RCC 7860 (cell line): ENCODE measurements at places on chromosomes 16 and 17.
A peak's percentile ranks its signal among the peaks of the same experiment; 100 is the strongest.

DNA sequence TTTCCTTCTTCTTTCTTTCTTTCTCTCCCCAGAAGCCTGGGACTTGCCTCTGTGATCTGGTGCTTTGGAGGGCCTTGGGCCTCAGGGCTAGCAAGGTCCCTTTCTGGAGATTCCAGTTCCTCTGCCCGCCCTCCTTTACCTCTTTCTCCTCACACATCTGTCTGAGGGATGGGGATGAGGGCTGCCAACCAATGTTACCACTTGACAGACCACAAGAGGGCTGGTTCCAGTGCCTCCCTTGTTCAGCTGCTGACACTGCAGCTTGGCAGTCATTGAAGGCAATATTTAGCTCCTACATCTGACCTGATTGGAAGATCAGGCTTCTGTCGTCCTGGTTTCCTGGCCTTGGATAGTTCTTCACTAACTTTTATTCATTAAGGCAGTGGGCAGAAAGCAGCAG lies 3.6 kb upstream of the ZNF652 start:
- DNase-seq: peak; percentile 14

DNA sequence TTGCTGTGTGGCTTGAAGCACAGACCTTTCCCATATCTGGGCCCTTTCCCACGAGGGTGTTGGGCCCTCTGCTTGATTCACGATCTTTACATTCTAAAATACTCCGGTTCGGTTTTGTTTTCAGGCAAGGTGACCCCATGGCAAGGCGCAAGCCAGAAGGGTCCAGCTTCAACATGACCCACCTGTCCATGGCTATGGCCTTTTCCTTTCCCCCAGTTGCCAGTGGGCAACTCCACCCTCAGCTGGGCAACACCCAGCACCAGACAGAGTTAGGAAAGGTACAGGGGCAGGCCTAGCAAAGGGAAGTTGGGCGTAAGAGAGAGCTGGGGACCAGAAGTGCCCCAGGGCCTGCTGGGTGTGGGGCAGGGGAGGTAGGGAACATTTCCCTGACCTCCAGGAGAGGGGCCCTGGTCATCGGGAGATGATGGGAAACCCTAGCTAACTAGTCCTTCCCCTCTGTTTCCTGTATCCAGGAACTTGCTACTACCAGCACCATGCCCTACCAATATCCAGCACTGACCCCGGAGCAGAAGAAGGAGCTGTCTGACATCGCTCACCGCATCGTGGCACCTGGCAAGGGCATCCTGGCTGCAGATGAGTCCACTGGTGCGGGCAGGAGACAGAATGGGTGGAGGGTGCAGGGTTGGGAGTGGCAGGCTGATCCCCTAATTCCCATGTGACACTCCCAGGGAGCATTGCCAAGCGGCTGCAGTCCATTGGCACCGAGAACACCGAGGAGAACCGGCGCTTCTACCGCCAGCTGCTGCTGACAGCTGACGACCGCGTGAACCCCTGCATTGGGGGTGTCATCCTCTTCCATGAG lies 1.4 kb downstream of the ALDOA start:
- no peak for DNase-seq

DNA sequence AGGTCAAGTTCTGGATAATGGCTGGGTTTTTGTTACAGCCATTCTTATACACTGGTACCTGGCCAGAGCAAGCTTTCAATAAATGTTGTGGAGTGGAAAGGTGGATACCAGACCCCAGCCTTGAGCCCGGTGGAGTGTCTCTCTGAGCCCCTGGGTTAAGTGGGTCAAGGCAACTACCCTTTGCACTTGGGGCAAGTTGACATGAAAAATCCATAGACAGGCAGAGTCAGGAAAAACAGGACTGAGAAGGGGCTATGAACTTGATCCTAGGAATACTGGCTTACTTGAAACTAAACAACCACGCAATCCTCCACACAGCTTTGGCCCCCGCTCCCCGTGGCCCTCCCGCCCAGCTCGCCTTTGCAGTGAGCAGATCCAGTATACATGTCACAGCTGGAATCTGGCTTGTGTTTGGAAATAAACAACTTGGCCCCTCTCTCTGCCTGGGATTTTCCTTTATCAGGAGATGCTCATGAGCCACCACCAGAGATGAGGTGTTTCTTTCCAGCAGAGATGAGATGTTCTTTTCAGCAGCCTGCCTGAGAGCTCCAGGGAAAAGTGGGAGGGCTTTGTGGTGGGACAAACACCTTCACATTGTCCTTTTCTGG lies 65.9 kb downstream of the KSR1 start:
- DNase-seq: no peak

GRCh38 chr16:88534638-88535190 lies 35.5 kb upstream of the ZC3H18 start:
- peak; percentile 16 for DNase-seq

- no peak for DNase-seq
Measured at GRCh38 chr17:35743626-35744328, 9.3 kb downstream of the GAS2L2 start.

DNA sequence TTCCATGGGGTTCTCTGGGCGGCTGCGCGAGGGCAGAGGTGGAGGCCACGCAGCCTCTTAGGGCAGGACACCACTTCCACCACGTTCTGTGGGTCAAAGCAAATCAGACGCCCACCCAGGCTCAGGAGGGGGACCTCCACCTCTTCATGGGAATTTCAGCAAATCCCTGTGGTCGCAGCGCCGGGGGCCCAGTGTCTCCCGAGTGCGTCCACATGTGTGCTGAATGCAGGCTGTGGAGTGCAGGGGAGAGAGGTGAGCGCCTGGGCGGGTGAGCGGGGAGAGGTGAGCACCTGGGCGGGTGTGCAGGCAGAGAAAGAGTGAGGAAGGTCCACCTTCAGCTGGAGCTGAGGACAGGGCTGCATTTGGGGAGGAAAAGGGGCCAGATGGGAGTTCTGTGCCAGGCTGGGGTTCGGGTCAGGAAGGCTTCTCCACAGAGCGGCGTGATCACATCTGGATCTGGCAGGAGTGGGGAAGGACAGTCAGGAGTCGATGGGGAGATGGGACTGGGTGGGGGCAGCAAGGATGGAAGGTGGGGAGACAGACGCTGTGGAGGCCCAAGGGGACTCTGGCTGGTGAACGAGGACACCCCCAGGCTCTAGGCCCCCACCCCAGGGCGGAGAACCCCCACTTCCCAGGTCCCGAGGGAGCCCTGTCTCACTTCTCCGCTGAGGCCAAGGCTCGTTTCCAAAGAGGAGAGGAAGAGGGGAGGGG lies 36.8 kb upstream of the CBFA2T3 start:
- DNase-seq: no peak

DNA sequence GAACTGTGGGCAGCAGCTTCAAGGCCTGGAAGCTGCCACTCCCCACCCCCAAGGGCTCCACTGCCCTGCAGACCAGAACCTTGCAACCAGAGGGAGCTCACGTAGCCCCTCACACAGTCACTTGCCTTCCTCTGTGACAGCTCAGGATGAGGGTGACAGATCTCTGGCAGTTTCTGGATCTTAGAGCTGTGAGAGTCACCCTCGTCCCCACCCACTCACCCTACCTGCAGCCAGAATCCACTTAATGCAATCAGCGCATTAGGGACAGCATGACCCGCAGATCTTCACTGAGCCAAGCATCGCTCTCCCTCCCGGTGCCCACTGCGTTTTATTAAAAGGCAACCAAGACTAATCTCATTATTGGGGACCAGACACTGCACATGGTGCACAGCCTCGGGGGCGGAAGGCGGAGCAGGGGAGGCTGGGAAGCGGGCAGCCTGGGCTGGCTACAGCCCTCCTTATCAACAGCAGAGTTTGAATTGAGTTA lies 3.5 kb downstream of the CYB561 start:
- no peak for DNase-seq

DNA sequence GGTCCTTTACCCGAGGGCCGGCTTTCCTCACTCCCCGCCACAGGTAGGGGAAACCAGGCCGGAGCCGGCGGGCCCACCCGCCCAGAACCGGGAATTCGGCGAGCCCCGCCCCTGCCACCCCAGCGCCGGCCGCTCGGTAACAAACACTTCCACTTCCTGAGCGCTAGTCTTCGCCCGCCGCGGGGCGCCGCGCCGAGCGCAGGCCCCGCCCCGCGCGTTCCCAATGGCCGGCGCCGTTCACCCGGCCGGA lies 224 bp upstream of the NHERF1 start:
- DNase-seq: no peak

- no peak for DNase-seq
Measured at GRCh38 chr17:6023036-6023831, 46.9 kb upstream of the WSCD1 start.

GRCh38 chr16:6192984-6193383 lies 1095.4 kb upstream of the EEF2KMT start:
- no peak for DNase-seq

GRCh38 chr16:12819126-12820117 lies 15.7 kb upstream of the CPPED1 start:
- peak; percentile 51 for DNase-seq

GRCh38 chr16:12627394-12627793 lies 176.3 kb downstream of the CPPED1 start:
- peak; percentile 30 for DNase-seq

- DNase-seq: no peak
Measured at GRCh38 chr17:62966426-62967204, 580 bp downstream of the TANC2 start.

DNA sequence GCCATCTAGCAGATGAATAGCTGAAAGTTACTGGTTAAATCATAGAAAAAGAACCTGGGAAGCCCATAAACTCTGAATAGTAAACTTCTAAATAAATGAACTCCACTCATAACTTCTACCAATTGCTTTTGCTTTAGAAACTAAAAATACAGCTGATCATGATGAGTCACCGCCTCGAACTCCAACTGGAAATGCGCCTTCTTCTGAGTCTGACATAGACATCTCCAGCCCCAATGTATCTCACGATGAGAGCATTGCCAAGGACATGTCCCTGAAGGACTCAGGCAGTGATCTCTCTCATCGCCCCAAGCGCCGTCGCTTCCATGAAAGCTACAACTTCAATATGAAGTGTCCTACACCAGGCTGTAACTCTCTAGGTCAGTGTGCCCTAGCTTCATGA lies 9.7 kb downstream of the KAT7 start:
- DNase-seq: no peak

DNA sequence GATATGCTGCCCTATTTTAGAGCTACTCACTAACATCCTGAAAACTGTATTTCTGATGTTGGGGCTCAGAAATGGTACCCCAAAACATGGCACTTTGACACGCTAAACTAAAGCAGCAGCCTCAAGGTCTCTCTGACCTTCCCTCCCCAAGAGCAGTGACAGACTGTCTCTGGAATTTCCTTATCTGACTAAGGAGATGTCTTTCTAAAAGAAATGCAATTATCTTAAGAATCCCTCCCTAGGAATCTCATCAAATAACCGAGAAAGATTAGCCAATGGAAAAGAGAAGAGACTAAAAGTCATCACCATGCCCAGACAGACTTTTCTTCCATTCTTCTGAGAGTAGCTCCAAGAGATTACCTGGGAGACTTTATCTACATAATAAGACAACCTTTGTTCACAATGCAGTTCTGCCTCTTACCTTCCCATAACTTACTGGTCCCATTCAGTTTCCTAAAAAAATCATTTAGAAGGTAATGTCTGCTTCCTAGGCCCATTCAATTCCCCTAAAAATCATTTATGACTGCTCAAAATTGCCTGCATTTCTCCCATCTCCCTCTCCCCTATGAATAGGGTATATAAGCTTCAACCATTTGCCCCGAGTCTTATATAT lies 123.9 kb downstream of the CPPED1 start:
- DNase-seq: peak; percentile 48

DNA sequence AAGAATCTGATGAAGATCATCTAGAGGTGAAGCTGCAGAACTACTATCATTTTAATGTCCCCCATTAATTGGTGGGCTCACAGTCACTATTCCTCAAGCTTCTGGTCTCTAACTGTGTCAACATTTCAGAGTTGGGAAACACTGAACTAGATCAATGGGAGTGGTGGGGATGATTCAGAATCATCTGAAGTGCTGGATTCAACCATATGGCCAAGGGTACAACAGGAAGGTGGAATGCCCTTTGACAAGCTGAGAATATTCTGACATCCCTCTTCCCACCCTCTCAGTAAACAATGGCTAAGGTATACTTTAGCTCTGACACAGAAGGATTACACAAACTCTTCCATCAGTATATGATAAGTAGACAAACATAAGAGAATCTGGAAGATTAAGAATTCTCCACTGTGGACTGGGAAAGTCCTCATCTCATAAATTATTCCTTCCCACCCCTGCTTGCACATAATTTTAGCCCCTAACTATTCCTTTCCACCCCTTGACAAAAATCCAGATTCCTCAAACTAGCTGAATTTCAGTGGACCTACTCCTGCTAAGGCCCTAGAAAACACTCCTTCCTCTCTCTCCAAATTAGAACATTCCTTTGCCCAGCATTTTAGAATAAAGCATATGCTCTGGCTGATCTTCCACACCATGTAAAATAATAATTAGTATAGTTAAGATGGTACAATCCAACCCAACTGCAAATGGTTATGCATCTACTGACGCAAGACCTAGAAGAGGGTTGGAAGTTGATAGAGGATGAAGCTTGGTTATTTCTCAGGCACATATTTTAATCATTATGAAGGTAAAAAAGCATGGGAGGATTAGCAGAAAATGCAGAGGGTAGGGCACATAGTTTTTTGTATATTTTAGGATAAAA lies 16.3 kb upstream of the RFFL start:
- DNase-seq: no peak

GRCh38 chr17:688100-688989 lies 26.3 kb downstream of the VPS53 start:
- DNase-seq: no peak

GRCh38 chr17:36934144-36934691 lies 3.1 kb upstream of the LHX1 start:
- DNase-seq: no peak

DNA sequence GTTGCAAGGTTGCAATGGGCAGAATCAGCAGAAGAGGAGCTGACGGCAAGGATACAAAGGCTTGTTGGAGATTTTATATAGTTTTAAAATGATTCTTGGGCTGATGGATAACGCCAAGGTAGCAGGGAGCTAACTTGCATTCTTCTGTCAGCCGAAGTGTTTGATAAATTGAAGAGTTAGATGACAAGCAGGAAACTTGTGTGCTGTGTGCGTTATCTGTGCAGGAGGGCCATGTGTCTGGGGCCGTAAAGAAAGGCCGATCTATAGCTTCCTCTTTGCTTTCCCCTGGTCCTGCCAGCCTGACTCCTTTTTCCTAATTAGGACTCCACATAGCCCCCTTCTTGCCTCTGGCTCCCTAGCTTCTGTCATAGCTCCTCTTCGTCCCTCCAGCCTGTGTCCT lies 6.7 kb upstream of the WWOX start:
- DNase-seq: no peak

DNA sequence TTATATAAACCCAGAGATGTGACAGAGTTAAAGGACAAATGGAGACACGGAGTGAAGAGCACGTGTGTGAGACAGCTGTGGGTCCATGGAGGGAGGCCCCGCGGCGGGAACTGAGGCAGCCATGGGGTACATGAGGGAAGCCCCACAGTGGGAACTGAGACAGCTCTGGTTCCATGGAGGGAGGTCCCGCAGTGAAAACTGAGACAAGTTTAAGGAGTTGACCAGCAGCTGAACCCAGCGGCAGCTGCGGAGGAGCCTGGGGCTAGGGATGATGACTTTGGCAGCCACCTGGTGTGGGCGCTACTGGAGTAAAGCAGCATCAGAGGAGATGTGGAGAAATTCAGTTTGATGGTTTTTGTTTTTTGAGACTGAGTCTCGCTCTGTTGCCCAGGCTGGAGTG lies 185.1 kb downstream of the RPTOR start:
- DNase-seq: no peak

GRCh38 chr17:13096291-13096690 lies 78.5 kb upstream of the ELAC2 start:
- no peak for DNase-seq
